ENCODE measurements at places on chromosomes 7 and 10.

DNA sequence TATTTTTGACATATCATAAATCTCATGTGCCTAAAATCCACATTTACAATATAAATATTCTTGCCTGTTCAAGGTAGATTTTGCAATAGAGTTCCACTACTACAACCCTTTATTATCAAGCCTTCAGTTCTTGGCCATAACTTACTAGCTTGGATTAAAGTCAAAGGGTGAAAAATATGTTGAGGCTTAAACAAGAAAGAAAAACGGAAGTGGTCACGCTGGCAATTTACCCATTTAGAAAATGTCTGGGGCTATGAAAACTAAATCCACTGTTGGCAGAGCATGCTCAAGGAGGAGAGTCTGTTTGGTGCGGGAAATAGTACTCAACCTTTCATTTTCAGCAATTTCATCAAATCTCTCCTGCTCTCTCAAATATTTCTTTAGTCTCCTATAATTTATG, 209.8 kb upstream of the RHOBTB1 start:
- DNase-seq = no peak

DNA sequence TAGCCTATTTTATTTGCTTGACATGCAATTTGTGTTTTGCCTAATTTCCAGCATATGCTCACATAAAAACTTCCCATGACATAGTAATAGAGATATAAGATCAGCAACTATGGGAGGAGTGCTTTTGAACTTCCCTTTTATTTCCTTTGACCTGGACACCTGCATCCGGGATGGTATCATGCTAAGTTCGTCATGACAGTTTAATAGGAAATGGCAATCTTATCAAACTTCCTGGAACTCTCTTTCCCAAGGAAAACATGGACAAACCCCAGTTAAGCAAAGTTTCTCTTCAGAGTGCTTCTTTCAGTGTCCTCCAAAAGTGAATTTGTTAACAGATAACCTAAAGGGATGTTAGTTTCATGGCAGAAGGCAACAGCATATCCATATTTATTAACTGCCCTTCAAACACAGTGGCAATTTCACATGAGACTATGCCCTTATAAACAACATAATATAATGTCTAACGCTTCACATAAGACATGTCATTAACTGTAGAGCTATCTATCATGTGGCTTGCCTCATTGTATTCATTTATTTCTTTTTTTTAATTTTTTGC, 474.7 kb upstream of the SEMA3A start:
- DNase-seq = no peak

GRCh38 chr10:106992055-106992454, 172.5 kb downstream of the SORCS1 start:
- DNase-seq = no peak

GRCh38 chr7:45660201-45660900, 86.2 kb downstream of the ADCY1 start:
- no peak for DNase-seq

DNA sequence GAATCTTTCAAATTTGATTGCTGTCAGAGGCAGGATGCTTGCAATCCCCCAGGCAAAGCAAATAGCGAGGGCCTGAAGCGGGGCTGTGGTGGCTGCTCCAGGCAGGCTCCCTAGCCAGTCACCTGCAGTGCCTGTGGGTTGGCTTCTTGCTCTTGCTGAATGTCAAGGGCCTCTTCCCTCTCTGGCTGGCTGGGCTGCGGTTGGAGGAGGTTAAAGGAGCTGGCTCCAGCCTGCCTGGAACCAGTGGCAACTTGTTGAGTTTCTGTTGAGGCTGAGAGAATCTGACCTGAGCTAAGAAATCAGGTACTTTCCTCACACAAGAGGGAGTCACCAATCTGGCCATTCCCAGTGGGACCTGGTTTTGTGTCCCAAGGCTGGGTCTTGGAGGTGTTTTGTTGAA, 134.7 kb downstream of the TMEM178B start:
- peak; percentile 47 for DNase-seq

- no peak for DNase-seq
Measured at GRCh38 chr10:133364645-133365431, 7.0 kb upstream of the FUOM start.

DNA sequence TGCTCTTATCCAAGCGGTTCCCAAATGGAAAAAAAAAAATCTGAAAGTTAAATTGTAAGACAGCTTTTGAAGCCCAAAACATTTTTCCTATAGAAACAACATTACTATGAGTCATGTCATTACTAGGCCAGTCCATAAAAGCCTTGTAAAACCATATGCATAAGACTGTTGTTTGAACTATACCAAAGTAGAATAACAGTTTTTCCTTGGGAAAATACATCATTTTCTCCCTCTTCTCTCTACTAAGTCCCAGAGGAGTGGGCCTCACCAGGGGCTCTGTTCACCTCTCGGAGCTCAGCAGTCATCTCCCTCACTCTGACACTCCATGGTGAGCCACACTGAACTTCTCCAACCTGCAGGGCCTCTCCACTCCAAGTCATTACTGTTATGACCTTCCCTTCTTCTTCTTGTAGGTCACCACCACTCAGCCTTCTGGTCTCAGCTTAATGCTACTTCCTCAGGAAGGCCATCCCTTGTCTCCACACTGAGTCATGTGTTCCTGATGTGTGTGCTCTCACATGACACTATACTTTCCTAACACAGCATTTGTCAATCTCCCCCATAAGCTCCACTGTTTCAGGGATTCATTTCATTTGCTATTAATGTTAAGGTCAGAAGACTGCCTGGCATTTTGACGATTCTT, 32.5 kb downstream of the ZNF438 start:
- no peak for DNase-seq

- no peak for DNase-seq
Measured at GRCh38 chr7:121517591-121517990, 121.5 kb upstream of the FAM3C start.

- no peak for DNase-seq
Measured at GRCh38 chr7:121032645-121033460, 44.3 kb downstream of the CPED1 start.

GRCh38 chr7:157425761-157426160, 89.0 kb downstream of the DNAJB6 start:
- no peak for DNase-seq

DNA sequence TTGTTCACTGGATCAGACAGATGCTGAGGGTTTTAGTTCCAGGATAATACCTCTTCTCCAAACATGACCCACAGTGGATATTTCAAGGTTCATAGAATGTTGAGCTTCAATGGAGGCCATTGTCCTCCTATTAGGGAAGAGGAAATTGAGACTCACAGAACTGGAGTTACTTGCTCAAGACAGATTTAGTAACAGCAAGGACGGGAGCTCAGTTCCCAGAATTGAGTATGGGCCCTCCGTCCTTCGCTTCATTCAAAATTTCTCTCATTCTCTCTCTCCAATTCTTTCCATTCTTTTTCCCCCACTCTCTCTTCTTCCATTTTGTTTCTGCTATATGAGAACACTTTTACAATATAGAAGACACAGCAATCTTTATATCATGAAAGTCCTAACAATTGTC, 94.0 kb downstream of the DNAJB9 start:
- no peak for DNase-seq

DNA sequence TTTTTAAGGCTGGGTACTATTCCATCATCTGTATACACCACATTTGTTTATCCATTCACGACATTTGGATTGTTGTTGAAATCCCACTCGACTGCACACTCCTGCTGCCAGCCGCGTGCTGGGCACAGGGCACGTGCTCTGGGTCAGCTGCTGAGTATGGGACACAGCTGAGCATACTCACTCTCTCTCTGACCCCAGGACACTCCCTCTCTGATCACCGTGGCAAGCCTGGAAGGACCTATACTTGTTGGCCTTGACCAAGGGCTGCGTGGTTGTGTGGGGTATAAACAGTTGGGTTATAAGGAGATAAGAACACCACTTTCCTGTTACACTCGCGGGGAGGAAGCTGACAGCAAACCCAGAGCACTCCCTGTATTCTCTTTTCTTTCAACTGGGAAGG, 153.0 kb upstream of the RHEB start:
- no peak for DNase-seq

GRCh38 chr7:29063236-29063635, 83.1 kb downstream of the CPVL start:
- DNase-seq = no peak

DNA sequence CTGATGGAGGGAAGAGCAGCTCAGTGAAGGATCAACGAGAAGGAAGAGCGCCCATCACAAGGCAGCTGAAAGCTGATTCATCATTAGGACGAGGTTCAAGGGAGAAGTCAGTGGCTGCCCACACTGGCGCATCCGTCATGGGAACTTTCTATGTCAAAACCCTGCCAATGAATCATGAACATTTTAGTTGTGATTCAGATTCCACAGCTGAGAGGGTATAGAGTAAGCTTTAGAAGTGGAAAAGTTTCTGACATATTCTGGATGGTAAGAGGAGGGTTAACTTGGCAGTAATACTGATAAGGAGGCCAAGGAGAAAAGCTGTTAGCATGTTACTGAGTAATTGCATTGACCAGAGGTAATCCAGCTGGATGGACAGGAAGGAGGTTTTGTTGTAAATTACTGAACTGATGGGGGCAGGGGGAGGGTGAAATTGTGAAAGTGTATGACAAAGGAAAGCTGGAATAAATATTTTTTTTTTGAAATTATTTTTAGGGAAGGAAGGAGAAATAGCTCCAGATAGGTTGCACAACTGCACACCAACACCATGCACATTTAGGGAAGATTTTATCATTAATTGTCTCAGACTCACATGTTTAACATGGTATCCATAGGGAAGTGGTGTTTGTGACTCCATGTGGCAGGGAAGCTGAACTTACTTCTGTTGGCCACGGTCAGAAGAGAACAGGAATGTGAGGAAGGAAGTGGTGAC, 78.3 kb upstream of the NRP1 start:
- DNase-seq = no peak

DNA sequence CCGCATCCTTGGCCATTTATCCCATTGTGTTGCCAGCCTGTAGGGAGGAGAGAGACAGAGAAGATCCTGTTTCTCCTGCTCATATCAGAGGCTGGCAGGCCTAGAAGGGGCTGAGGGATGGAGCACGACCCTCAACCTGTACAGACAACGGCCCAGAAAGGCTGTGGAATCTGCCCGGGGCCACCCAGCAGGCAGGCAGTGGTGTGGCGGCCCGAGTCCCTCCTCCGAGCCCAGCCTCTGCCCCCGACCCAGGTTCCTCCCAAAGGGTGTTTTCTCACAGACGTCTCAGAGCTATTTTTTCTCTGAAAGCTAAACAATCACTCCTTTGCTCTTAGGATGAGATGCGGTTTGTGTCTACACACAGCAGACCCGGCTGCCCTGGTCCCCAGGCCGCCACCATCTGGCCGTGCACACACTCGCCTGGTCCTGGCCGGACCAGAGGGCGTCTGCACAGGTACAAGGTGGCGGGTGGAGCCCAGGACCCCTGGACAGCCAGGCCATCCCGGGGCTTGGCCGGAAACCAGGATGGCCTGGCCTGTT, 69.3 kb downstream of the FOXL3 start:
- no peak for DNase-seq

DNA sequence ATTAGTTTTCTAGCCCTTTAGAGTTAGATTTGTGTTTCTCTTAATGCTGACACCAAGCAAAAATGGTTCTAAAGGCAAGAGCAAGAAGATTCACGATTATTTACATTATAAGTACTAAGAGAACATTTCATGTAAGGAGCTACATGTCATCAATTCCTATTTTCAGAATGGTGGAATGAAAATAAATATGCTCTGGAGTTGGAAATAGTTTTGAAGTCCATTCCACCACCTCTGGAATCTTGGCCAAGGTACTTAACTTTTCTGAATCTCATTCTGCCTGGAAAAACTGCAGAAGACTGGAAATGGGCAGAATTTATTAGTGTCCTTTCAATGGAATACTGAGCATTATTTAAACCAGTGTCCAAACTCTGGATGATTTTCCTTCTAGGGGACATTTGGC, 125.1 kb upstream of the RAB11FIP2 start:
- no peak for DNase-seq

GRCh38 chr10:126247446-126247975, 140.8 kb downstream of the ADAM12 start:
- no peak for DNase-seq

DNA sequence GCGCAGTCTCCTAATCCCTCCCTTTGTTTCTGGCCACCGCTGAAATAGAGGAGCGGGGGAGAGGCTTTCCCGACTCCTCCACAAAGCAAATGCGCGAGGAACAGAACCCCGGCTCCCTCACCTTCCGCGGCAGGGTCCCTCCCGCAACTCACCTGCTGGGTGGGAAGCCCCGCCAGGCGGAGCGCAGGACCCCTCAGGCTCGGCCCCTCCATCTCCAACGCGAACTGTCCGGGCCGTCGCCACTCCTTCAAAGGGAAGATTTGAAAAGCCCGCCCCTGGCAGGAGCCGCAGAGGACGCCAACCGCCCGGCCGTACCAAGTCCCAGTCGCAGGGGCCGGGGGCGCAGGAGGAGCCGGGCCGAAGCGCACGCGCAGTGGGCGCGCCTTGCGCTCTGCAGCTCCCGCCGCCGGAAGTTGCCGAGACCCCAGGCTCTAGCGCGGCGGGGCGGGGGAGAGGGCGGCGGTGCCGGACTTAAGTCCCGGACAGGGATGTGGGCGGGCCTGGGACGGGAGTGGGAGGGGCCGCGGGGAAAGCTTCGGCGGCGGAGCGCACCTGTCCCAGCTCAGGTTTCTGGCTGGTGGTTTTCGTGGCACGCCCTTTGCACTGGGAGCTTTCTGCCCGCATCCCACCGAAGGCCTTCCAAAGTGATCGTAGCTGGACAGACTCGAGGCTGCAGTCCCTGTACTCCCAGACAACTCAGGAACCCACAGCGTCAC, at the start of gene RTKN2:
RTKN2 (minus strand) TSS at position 446 of the 716 bp plus-strand sequence; CDS start at position 212, 234 bp downstream.
- DNase-seq = peak; percentile 99

GRCh38 chr10:53255661-53256205, 483.1 kb upstream of the MBL2 start:
- DNase-seq = no peak

GRCh38 chr7:82810558-82811259, 352.0 kb downstream of the PCLO start:
- no peak for DNase-seq

GRCh38 chr7:19958309-19958896, 185.0 kb upstream of the TMEM196 start:
- DNase-seq = no peak

DNA sequence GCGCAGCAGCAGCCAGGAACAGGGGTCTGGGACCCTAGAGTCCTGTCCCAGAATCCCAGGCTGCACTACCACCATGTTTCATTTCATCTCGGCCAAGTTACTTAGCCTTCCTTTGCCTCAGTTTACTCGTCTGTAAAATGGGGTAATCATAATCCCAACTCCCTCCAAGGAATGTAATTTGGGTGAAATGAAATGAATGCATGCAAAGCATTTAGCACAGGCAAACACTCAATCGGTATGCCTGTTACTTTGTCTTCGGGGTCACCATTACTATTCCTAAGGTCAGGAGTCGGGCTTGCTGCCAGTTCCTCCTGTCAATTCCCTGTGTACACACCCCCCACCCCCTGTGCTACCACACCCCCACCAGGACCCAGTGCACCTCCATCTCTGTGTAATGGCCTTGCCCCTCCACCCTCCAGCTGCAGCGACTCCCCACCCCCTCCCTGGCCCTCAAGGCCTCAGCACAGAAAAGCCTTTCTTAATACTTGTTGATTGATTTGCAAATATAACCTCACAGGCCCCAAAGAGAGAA, 1.7 kb downstream of the TNS3 start:
- DNase-seq = no peak

GRCh38 chr10:636769-637168, 52.7 kb downstream of the DIP2C start:
- DNase-seq = no peak

- no peak for DNase-seq
Measured at GRCh38 chr10:78393094-78393493, 359.4 kb downstream of the RPS24 start.

All from H9 (cell line).